ENCODE measurements at places on chromosomes 16 and 17.
A peak's percentile ranks its signal among the peaks of the same experiment; 100 is the strongest.

- no peak for DNase-seq
Measured at GRCh38 chr17:30957741-30958140, 13.1 kb upstream of the RNF135 start.

DNA sequence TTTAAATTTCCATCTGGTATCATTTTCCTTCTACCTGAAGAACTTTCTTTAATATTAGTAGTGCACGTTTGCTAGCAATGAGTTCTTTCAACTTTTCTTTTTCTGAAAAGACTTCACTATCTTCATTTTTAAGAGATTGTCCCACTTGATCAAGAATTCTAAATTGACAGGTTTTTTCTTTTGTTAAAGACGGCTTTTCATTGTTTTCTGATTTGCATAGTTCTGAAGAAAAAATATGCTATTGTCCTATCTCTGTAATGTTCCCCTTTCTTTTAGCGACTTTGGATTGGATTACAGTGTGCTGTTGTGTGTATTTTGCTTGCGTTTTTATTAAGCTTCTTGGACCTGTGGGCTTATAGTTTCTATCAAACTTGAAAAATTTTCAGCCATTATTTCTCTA is 126.3 kb upstream of the NACA2 start:
- no peak for DNase-seq

- peak; percentile 18 for DNase-seq
Measured at GRCh38 chr16:87580855-87581261, 21.4 kb upstream of the JPH3 start.

DNA sequence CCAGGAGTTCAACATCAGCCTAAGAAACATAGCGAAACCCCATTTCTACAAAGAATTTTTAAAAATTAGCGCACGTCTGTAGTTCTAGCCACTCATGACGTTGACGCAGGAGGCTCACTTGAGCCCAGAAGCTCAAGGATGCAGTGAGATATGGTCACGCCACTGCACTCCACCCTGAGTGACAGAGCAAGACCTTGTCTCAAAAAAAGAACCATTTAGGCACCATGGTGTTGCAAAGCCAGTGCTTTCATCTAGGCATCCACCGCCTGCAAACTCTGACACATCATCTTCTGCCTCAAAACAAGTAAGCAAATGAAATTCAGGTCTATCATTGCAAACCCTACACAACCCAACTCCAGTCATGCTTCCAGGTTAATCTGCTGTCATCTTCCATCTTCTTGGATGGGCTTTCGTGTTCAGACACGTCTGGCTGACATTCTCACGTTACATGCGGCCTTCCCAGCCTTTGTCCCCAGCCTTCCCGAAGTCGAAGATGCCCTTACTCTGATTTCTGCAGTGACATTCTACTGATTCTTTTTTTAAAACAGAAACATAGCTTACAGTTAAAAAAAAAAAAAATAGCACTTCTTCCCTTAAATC is 8.9 kb downstream of the ANKRD11 start:
- DNase-seq: no peak

DNA sequence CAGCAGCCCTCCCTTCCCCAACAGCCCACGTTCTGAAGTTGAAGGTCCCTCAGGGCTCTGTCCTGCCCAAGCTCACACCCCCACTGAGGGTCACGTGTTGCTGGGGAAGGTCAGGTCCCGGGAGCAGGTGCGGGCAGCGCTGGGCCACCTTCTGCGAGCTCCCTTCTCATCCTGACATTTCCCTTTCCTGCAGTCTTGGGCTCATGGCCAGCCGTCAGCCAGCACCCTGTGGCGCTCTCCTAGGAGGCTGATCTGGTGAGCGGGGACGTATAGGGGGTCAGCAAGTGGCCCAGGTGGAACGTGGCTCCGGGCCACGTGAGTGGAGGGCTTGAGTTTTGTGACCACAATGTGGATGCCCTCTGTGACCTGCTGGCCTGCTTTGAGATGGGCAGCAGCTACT is 73.4 kb downstream of the RAP1GAP2 start:
- DNase-seq: no peak

DNA sequence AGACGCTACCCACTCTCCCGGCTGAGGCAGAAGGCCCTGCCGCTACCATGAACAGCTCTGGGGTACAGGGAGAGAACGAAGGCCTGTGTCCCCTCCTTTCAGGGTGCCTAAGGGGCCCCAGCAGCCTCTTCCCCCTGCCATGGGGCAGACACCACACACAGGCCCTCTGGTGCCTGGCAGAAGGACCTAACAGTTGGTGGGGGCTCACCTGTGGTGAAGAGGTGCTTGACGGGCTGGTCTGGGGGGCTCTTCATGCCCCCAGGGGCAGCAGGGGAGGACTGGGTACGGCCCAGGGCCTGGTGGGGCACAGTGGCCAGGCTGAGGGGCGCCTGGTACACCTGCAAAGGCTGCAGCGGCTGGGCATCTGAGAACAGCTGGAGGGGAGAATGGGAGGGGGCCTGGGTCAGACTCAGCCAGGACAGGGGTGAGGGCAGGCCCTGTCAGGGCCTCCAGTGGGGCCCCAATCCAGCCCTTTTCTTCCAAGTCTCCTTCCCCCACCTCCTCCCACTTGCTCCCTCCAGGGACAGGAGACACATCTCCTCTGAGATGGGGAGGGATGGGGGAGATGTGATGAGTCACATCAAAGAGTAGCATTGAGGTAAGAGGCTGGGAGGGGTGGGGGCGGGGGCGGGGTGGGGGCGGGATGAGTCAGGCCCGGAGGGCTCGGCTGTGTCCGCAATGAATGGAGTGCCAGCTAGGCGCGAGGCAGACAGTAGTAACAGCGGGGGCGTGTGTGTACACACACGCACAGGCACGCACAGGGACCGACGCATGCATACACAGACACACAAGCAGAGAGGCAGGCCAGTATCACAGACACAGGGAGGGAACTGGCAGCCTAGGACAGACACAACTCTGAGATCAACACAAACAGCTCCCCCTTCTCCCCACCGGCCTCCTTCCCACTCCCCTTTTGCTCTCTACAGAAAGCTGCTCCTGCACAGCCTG is 16.1 kb downstream of the G6PC3 start:
- DNase-seq: peak; percentile 47

DNA sequence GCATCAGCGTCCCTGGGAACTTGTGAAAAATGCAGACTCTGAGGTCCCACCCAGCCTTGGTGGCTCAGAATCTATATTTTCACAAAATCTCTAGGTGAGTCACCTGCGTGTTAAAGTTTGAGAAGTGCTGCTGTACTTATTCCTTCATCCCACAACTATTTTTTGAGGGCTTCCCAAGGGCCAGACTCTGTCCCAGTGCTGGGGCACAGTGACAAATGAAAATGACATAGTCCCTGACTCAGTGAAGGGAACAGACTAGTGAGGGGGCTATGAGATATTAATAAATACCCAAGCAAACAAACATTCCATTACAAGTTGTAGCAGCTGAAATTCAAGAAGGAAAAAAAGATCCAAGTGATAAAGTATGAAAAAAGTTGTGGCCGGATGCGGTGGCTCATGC is 9.9 kb upstream of the EMP2 start:
- no peak for DNase-seq

- DNase-seq: no peak
Measured at GRCh38 chr16:68972720-68973119, 129.4 kb downstream of the TANGO6 start.

GRCh38 chr16:67917140-67917851 is 14.4 kb downstream of the CTRL start:
- DNase-seq: no peak

GRCh38 chr16:12995721-12996372 is 94.4 kb downstream of the SHISA9 start:
- DNase-seq: no peak

- DNase-seq: peak; percentile 37
Measured at GRCh38 chr16:70250748-70251628, 752 bp downstream of the EXOSC6 start.

- DNase-seq: no peak
Measured at GRCh38 chr17:35082073-35082657, 18.7 kb upstream of the RFFL start.

DNA sequence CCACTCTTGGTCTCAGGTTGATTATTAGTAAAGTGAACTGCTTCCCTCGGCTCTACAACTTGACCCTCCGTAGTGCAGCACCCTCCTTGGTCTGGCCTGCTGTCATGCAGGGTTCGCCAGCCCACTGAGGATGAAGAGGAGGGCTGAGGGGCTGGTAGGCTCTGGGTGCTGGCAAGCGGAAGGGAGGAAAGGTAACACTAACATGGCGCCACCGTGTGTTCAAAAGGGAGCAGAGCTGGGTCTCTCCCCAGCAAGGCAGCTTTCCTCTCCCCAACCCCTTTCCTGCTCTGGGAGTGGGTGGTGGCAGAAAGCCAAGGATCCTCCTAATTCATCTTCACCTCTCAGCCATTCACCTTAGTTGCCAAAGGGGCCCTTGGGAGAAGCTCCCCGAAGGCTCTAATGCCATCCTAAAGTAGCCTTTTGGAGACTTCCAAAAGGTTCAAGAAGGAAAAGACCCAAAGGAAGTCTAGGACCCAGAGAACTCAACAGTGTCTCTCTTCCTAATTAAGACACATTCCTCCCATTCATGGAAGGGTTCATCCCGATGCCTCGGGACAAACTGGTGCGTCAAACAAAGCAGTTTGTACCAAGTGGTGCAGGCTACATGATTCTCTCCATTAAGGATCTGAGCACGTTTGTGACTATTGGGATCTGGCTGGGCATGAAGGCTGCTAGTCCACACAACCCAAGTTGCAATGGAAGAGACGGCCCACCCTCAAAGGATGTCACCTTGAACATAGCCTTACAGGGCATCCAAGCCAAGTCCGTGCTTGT is 90.8 kb upstream of the TOB1 start:
- DNase-seq: peak; percentile 53

- DNase-seq: no peak
Measured at GRCh38 chr16:89616623-89617022, 3.2 kb downstream of the DPEP1 start.

DNA sequence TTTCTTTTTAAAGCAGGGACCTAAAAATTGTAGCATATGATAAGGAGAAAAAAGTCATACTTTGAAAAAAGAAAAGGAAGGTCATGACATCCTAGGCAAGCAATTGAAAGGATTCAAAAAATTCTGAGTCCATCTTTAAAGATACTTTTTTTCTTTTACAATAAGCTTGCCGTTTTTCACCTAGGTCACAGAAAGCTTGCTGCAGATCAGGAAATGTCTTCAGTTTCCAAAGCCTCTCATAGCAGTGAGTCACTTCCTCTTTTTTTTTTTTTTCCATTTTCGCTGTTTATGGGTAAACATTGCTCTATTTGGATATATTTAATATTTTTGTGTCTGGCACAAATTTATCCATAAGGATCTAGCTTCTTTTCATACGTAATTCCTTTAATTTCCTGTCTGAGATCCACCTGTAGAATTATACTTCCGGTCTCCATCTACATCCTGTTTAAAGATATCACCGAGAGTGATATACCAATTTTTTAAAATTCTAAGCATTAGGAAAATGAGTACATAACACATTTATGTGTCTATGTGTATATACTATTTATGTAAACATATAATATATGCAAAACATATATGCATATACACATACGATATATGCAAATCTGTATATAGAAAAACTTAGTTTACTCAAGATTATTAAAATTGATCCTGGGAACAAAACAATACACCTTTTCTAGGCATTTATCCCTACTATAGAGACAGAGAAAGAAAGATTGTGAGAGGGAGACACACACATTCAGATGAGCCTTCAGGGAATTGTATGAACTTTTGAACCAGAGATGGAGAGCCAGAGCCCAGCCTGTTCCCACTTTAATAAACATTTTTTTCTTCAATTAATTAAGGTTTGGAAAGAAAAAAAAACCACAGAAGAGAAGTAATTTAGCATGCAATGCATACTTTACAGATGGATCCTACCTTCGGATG is 134.4 kb downstream of the SKAP1 start:
- DNase-seq: no peak

GRCh38 chr17:57855391-57856035 is 5.7 kb upstream of the MRPS23 start:
- no peak for DNase-seq

DNA sequence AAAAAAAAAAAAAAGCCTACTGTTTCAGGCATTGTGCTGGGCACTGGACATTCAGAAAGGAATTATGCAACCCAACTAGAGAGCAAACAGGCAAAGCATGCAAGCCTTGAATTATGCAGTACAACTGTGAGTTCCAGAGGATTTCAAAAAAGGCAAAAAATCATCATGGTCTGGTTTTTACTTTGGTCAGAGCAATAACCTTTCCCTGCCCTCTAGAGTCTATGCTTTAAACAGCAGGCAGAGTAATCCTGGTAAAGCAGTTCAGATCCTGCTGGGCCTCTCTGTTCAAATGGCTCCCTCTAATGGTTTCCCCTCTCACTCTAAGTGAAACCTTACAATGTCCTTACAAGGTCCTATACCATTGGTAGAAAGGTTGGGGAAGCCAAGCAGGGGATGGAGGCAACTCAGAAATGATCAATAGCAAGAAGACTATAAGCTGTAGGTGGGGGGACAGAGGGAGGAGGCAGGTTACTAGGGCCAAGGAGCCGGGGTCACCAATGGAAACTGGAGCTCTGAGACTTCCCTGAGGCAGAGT is 4.6 kb upstream of the TAF15 start:
- no peak for DNase-seq

- DNase-seq: peak; percentile 29
Measured at GRCh38 chr17:42928714-42929496, 28.3 kb downstream of the G6PC1 start.

DNA sequence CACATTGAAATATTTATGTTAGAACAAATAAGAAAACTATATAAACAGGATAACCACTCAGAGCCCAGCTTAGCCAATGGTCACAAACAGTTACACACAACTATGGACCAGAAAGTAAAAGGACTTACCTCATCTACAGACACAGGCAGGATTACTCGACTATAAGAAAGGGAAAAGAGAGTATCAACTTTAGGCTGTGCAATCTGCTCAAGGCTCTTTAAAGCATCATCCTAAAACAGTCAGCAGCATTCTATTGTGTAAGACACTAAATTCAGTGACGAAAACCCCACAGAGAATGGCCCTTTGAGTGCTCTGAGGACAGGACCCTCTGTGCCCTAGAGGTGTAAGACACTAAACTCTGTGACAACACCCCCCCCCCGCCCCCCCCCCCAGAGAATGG is 4.2 kb downstream of the PITPNA start:
- DNase-seq: no peak

GRCh38 chr16:84810518-84811273 is 9.1 kb upstream of the CRISPLD2 start:
- no peak for DNase-seq

DNA sequence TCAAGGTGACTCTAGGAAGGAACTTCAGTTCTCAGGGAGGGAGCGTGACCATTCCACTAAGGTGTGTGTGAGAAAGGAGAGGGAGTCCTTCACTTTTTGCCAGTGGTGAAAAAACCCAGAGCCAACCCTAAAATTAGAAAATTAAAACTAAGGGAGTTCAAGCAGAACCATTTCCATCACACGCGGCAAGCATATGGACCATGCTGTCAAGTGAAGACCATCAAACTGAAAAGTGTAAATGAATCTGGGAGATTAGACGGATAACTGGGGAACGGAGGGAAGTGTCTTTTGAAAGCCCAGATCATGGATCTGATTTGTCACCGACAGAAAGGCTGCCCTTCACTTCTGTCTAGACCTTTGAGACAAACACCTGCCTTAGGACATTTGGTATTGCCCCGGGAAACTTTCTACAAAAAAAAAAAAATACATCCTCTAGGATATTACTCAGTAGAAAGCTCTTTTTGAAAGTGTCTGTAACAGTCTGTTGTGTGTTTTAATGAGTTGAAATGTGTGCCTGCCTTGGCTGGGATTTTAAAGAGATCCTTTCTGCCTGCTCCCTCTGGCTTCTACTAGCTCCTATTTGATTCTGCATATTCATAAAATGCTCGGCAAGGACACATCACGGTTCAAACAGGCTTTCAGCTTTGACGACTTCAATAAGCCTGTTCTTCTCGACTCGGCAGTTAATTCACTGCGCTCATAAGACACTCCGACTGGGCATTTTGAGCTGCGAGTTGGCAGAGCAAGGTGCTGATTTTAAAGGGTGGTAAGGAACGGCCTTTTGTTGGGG is 81.4 kb upstream of the ERCC4 start:
- DNase-seq: no peak
